ENCODE measurements at places on chromosomes 6 and 20. TPM values are rescaled to one million over a fixed set of nuclear protein-coding genes. Genes with fewer than 3 reads are reported as not detected.

Gene BPI
- not detected for total RNA-seq

- no peak overlapping the region for H3K4me3 ChIP-seq
- no peak for DNase-seq
- no peaks in the 10 kb centered on the region for H3K4me1 ChIP-seq
- H3K27ac ChIP-seq: no peak overlapping the region
Measured at GRCh38 chr6:105767541-105767940, 318.6 kb upstream of the PRDM1 start.

DNA sequence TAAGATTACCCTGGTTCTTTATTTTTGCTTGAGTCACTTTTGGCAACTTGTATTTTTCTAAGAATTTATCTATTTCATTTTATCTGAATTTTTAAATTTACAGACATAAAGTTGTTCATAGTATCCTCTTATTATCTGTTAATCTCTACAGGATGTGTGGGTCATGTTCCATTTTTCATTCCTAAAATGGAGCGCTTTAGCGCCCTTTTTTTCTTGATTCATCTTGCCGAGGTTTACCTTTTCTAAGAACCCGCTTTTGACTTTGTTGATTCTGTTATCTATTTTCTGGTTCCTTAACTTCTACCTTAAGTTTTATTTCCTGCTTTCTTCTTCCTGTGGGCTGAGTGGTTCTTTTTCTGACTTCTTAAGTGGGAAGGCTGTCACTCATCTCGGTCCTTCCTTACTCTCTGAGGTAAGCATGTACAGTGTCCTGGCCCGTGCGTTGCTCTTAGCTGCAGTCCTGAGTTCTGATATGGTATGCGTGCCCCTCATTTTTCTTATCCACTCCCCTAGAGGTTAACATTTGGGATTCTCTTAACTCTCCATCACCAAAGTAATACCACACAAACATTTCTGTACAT, 399.8 kb downstream of the CDC5L start:
- no peaks in the 10 kb centered on the region for H3K36me3 ChIP-seq
- H3K27me3 ChIP-seq: no peaks in the 10 kb centered on the region
- no peaks in the 10 kb centered on the region for H3K4me1 ChIP-seq
- no peak overlapping the region for H3K4me3 ChIP-seq
- no peak for DNase-seq

GRCh38 chr6:127114214-127114760, 4.2 kb upstream of the RSPO3 start:
- no peak overlapping the region for H3K27ac ChIP-seq
- H3K36me3 ChIP-seq: no peaks in the 10 kb centered on the region
- no peak for DNase-seq
- no peak overlapping the region for H3K4me3 ChIP-seq
- H3K4me1 ChIP-seq: peaks cover 11% of the 10 kb centered on the region

- no peaks in the 10 kb centered on the region for H3K4me1 ChIP-seq
- H3K36me3 ChIP-seq: no peaks in the 10 kb centered on the region
- no peaks in the 10 kb centered on the region for H3K27me3 ChIP-seq
- DNase-seq: no peak
Measured at GRCh38 chr20:50381771-50382593, 128.2 kb upstream of the PTPN1 start.

GRCh38 chr6:156517088-156517487, 260.1 kb upstream of the ARID1B start:
- no peaks in the 10 kb centered on the region for H3K4me1 ChIP-seq
- H3K27ac ChIP-seq: no peak overlapping the region
- no peak for DNase-seq
- H3K36me3 ChIP-seq: no peaks in the 10 kb centered on the region
- no peak overlapping the region for H3K4me3 ChIP-seq
- no peaks in the 10 kb centered on the region for H3K27me3 ChIP-seq

All from GM23338 (cell line).